ENCODE measurements at places on chromosomes 12 and 14.

- H3K4me3 ChIP-seq: no peak overlapping the region
- H3K27me3 ChIP-seq: no peaks in the 10 kb centered on the region
- H3K27ac ChIP-seq: no peak overlapping the region
- no peaks in the 10 kb centered on the region for H3K36me3 ChIP-seq
Measured at GRCh38 chr12:28872654-28873268, 276.3 kb upstream of the FAR2 start.

DNA sequence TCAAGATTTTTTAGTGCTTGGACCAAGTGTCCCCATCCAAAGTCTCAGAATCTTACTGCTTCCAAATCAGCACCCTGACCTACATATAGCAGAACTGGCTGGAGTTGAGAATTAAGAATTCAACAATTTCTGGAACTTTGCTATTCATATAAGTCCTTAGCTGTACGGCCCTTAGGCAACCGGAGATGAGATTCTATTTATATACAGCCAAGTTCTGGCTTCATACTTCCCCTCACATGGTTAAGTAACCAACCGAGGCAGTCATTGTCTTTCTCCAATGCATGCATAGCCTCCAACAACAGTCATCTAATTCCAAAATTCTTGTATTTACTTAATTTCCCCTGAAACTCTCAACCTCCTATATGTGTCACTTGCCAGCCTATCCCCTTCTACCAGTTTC lies 76.6 kb downstream of the SINHCAF start:
- H3K36me3 ChIP-seq: no peaks in the 10 kb centered on the region
- no peaks in the 10 kb centered on the region for H3K27me3 ChIP-seq
- DNase-seq: no peak
- H3K4me3 ChIP-seq: no peak overlapping the region
- H3K27ac ChIP-seq: no peak overlapping the region
- H3K4me1 ChIP-seq: no peaks in the 10 kb centered on the region

DNA sequence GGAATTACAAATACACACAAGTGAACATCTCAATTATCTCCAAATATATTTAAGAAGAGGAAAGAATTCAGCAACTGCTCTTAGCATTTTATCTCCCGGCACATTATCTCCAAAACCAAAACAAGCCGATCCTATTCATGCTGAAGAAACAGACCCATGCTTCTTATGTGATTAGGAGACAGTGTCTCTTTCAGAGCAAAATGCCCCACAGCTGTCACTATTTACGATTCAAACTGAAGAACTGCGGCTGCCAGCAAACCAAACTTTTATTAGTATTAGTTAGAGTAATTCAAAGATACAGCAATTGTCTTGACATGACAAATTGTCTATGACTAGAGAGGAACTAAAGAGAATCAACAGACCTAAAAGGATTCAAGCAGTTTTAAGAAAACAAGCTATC lies 79.4 kb downstream of the SETD3 start:
- no peaks in the 10 kb centered on the region for H3K27me3 ChIP-seq
- peaks cover 26% of the 10 kb centered on the region for H3K36me3 ChIP-seq
- DNase-seq: no peak
- no peaks in the 10 kb centered on the region for H3K4me1 ChIP-seq
- H3K4me3 ChIP-seq: no peak overlapping the region

DNA sequence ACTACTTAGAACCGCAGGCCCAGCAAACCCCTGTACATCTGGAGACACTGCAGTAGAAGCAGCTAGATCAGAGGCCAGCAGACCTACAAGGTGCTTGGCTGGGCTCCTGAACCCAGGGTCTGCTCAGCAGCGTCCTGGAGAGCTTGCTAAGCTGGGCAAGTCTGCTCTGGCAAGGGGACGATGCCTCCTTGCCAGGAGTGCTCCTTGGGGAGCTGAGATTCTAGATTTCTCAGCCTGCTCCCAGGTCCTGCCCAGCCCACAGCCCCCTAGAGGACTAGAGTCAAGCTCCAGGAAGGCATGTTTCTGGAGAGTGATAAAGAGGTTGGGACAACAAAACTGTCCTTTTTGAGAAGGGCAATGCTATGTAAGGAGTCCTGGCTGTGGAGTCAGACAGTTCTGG lies 60.3 kb downstream of the HSPB8 start:
- no peak overlapping the region for H3K4me3 ChIP-seq
- H3K36me3 ChIP-seq: no peaks in the 10 kb centered on the region
- H3K27me3 ChIP-seq: no peaks in the 10 kb centered on the region
- DNase-seq: no peak

Measured in GM23338 (cell line).